ENCODE measurements at places on chromosomes 3 and 15.

GRCh38 chr3:107680698-107681097 lies 157.9 kb downstream of the BBX start:
- DNase-seq = no peak

DNA sequence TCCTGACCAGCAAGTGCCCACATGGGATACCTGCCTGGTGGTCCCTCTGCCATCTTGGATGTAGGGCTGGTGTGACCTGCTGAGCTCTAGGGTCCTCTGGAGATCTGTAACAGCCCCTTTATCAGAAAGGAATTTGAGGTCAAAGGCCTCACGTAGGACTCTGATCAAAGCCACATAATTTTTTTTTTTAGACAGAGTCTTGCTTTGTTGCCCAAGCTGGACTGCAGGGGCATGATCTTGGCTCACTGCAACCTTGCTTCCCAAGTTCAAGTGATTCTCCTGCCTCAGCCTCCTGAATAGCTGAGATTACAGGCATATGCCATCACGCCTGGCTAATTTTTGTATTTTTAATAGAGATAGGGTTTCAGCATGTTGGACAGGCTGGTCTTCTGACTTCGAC lies 9.5 kb downstream of the ITGB5 start:
- no peak for DNase-seq

DNA sequence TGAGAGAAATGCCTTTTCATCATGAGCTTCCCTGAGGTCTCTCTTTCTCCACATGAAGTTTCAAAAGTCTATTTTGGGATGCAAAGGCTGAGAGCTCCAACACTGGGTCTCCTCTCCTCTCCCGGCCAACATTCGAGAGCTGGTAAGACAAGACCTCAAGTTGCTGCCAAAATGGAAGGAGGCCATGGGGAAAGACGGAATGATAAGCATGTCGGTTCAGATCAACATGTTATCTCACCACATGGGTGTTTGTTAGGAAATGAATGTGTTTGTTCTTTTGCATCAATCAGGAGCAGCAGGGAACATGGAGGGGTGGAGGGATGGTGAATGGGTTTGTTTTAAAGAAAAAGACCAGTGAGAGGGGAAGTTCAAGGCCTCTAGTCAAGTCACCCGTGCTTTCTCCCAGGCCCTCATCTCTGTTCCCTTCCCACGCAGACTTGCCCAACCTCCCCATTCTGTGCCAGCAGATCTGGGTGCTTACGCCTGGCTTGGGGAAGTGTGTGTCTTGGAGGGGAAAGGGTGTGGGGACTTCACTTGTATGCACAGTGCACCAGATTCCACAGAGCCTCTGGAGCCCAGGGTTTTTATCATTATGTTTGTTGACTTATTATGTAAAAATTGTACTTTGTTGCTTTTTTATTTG lies 23.5 kb upstream of the ATP10A start:
- DNase-seq = no peak

DNA sequence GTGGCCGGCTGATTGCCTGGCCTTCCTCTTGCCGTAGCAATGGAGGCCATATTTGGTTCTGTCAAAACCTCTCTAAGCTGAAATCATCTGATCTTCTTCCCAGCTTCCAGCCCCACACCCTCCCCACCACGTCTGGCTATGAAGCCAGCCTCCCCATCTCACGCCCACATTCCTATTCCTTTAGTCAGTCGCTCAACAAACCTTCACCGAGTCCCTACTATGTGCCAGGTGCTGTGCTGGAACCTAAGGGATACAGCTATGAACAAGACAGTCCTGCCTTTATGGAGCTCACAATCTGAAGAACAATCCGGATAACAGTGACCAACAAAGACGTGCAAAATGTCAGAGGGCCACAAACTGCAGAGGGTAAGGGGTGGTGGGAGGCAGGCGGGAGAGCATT lies 31.9 kb upstream of the SMAD6 start:
- no peak for DNase-seq
